HAP-1 (cell line): ENCODE measurements at places on chromosomes 3 and 15.

DNA sequence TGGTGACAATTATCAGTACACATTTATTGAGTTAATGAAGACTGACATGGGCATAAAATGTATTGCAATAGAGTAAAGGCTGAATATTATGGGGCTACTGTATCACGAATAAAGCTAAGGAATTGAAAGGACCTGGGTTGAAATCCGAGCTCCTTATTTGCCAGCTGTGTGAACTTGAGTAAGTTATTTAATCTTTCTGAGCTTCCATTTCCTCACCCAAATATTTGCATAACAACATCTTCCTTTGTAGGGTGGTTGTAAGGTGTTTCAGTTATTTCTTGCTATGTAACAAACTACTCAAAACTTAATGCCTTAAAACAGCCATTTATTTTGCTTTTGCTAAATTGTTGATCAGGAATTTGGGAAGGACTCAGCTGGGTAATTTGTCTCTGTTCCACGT, 111.1 kb upstream of the TSC22D2 start:
- no peak for DNase-seq

GRCh38 chr3:142734834-142735233, 11.0 kb downstream of the TRPC1 start:
- DNase-seq = no peak

GRCh38 chr3:140599009-140599408, 78.9 kb upstream of the TRIM42 start:
- no peak for DNase-seq

GRCh38 chr3:104555728-104556127, 811.0 kb upstream of the ALCAM start:
- no peak for DNase-seq

DNA sequence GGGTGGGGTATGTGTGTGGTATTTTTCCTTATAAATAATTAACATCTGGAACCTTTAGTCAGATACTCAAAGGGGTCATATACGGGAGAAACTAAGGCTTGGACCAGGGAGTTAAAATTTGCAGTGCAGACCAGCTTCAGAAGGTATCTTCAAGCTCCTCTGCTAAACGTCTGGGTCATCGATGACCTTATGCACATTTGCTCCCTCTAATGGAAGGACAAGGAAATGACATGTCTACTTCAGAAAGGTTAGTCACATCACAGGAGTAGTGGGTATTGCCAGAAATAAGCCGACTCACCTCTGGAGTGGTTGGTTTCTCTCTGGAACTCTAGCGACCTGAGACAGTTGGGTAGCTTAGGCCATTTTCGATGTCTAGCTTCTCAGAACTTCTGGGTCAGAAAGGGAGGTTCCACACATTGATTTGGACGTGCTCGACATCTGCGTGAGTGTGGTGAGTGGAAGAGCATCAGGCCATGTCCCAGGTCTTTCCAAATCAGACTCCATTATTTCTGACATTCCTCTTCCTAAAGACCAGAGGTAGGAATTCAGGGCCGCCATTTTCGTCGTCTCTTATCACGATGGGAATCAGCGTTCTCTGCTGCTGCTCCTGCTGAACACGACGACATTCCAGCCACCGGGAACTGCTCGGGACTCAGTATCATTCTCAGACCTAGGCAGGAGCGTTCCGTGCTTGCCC, 31.8 kb upstream of the RASA2 start:
- DNase-seq = peak; percentile 27

DNA sequence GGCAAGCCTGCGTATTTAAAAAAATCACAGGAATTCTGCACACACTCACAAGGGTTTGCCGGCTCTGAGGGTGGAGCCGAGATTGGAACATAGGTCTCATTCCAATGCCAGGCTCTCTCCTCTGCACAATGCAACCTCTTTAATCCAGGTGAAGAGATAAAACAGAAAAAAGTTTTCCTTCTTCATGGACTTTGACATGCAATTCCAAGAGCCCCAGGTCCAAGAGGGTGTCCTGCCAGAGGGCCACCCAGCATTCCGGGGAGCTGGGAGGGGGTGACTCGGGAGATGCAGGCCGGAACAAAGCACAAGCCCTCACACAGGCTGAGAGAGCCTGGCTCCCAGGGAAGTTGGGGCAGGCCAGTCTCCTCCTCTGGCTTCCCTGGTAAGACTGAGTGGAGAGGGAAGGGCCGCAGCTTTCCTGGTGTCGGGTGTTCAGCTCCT, 6.7 kb upstream of the SLC12A8 start:
- DNase-seq = no peak

- no peak for DNase-seq
These were observed 8.7 kb downstream of the ATXN7 start for GRCh38 chr3:63872135-63872924.

DNA sequence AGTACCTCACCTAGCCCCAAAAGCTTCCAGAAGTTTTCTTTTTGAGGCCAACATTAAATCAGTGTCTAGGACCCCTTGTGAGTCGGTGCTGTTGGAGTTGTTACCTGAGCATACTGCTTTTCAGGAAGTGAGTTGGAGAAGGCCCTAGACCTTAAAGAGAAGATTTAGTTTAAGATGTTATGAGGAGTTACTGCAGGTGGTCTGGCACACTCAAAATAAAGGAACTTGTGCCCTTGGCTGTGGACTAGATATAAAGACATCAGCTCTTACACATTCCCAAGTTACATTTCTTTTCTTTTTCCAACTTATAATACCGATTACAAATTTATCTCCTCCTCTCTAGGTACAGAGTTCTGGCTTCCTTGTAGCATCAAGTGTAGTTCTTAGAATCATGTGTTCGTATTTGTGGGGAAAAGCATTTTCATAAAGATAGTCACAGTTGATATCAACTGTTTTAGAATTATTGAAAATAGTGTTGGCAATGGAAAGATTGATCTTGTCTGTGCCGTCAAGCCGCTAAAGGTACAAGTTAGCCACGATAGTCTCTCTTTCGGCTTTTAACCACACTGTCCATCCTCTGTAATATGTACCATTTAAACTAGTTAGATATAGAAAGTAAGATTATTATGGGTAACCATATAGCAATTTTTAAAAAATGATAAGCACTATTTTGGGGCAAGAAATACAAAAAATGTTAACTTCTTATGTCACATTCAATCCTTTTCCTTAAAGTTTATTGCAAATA, 8.6 kb downstream of the ZIC1 start:
- DNase-seq = no peak

DNA sequence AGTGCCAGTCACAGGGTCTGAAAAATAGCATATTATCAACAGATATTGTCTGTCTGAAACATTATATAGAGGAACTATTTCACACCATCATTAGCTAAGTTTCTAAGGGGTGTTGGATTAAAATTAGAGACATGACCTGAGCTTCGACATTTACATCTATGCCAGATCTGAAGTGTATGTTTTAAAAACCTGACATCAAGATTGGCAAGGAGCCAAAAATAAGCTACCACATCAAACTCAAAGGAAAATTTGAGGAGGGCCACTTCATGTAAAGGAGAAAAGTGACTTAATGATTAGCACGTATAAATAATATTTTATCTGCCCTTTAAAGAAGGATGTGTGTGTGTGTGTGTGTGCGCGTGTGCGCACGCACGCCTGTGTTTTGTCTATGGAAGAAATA, 752.0 kb upstream of the GRM7 start:
- DNase-seq = no peak

- no peak for DNase-seq
These were observed 105.9 kb upstream of the ARHGEF26 start for GRCh38 chr3:154015307-154015706.

DNA sequence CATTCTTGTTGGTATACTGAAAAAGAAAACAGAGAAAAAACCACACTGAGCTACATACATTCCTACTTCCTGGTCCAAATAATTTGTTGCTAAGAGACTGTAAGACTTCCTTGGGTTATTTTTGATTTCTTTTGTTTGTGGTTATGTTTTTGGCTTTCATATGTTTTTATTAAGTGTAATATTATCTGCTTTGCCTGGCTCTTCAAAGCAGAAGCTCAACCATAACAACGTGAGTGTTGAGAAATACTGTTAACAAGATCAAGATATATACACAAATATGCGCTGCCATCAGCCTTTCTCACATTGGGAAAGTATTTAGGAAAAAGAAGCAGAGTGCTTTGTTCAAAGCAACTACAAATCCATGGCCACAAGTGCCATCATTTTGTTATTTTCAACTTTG, 556.2 kb upstream of the CBLB start:
- DNase-seq = no peak

DNA sequence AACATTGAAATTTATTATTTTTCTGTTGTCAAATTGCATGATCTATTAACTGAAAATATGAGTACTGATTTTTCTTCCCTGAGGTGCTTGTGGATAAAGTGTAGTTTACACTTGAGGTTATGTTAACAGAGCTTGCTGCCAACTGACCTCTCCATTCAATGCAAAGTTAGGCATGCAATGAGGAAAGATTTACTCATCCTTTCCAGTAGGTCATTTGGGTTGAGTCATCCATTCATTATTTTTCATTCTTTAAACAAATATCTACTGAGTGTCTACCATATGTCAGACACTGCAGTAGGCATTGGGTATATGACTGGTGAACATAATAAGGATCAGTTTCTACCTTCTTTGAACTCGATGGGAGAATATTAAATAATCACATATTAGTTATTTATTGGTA, 604.1 kb downstream of the EDEM1 start:
- no peak for DNase-seq

GRCh38 chr15:39599871-39600270, 19.0 kb downstream of the THBS1 start:
- DNase-seq = no peak

GRCh38 chr15:40768521-40769273, 1.1 kb upstream of the C15orf62 start:
- no peak for DNase-seq

- DNase-seq = no peak
These were observed at the start of gene CCR4 for GRCh38 chr3:32951410-32951811. TSS of gene CCR4 (plus strand) at chr3:32951644. CDS start at chr3:32953423, 1,779 bp downstream.

DNA sequence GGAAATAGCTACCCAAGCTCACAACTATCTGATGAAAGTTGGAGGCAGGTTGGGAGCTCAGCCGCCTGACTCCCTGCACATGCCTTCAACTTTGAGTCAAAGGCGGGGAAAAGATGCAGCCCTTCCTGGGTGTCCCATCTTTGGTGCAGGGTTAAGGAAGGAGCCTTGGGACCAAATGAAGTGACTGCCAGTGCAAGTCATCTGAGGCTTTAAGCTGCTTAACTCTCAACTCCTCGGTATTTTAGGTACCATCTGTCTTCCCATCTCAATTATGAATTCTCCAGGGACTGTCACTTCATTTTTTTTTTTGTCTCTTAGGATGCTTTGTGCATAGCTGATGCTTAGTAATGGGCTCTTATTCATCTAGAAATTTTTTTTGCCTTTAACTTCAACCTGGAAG, 408.8 kb upstream of the C2CD4B start:
- DNase-seq = no peak
